Stimulated activated CD4-positive, alpha-beta T cell treated with anti-CD3 and anti-CD28 coated beads, Interleukin-4, amount 100 ng/mL, for 24 hours (primary cell): ENCODE measurements at places on chromosomes 5 and 9.

DNA sequence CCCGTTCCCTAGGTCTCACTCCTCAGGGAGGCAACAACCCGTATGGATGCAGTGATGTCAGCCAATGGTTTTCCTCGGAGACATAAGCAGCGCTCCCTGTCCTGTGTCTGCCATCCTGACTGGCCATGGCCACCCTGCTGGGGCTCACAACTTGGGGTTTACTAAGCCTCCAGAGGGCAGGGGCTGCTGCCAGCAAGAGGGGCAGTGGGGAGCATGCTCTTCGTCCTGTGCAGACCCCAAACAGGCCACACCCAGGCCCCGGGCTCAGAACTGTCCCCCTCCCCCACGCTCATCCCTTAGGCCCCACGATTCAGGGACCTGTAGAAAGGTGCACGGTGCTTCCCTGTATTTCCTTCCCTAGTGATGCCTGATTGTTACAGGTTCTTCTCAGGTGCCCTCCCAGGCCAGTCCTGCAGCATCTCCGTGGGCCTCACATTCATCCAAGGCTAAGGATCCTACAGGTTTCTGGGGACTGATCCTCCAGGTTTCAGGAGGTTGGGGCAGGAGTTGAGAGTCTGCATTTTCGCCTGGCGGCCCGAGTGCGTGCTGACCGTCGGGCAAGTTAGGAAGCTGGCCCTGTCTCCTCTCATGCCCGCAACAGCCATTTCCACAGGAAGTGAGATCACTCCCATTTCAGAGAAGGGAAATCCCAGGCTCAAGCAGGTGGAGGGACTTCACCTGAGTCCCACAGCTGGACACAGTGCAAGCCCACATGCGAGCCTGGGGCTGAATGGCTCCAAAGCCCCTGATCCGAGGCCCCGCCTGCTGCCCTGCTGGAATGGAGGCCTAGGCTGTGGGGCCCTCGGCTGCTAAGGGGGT, 217.6 kb downstream of the ROR2 start:
- no peak for DNase-seq

DNA sequence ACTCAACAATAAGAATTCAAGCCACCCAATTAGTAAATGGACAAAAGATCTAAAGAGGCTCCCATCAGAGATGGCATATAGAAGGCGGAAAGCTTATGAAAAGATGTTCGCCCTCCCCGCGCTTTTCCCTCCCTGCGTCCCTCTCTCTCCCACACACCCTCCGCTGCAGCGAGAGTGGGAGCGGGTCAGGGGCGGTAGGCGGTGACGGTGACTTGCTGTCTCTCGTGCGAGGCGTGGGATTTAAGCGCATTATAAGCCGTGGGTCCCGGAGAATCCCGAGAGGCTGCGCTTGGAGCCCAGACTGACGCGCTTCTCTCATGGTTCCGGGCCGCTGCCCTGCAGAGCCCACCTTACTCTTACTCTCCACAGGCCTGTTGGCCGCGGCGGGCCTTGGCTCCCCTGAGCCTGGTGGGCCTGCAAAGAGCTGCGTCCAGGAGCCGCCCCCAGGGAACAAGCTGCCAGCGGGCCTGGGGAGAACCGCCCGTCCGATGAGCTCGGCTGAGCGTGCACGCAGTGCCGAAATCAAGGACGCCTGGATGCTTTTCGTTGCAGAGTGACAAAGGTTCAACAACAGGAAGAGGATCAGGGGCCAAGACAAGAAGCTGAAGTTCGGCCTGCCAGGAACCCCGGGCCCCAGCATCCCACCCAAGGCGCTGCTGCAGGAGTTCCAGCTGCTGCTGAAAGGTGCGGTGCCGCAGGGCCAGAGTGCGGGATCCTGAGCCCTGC, 42.6 kb upstream of the BICD2 start:
- no peak for DNase-seq

GRCh38 chr9:83598487-83598886, 24.5 kb upstream of the IDNK start:
- no peak for DNase-seq

GRCh38 chr5:172579403-172579990, 61.6 kb upstream of the NEURL1B start:
- DNase-seq = no peak

DNA sequence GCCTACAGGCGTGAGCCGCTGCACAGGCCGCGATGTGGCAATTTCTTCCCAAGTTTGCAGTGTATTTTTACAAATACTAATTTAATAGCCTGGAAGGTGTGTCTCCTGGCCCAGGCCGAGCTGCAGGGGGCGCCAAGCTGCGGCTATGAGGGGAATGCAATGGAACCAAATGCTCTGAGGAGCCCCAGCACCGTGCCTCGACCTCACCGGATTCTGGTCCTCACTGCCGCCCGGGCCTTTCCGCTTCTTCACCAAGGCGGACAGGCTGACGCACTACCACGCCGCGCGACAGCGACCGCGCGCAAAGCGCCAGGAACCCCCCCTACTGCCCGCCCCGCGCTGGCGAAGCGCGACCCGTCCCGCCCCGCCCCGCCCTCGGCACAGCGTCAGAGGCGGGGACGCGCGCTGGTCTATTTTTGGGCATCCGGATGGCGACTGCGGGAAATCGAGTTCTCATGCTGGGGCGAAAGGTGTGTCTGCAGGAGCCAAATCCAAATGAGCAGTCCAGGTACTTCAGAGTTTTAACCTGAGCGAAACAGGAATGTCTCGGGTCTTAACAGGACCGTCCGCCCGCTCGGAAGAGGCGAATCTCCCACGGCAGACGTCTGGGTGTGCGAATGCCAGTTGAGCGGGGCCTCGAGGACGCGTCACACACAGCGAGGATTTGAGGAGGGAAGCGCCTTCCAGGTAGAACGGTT, 31.7 kb upstream of the PRXL2C start:
- peak; percentile 79 for DNase-seq

DNA sequence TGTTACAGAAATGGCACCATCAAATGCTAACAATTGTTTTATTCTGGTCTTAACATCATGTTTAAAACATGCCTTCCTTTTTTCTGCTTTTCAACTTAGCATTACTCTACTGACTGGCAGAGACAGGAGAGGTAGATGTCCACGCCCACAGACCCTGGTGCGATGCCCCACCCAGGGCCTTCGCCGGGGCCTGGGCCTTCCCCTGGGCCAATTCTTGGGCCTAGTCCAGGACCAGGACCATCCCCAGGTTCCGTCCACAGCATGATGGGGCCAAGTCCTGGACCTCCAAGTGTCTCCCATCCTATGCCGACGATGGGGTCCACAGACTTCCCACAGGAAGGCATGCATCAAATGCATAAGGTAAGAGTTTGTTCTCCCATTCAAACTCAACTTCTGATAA, 13.7 kb downstream of the SMARCA2 start:
- DNase-seq = no peak

- no peak for DNase-seq
Observed at GRCh38 chr9:107215381-107215780, 67.7 kb upstream of the RAD23B start.

DNA sequence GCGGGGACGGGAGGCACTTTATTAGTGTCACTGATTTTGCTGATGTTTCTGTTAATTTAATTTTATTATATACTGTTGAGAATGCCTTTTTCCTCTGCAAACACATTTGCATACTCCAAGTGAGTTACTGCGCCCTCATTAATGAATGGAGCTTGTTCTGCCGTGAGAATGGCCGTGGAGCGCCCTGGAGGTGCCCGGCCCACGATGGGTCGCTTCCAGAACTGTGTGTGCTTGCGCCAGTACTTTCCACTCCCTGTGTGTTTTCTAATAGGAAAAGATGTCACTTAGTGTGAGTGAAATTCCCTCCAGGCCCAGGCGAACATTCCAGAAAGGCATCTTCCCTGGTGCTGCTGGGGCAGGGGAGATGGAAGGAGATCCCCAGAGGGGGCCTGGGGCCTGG, 30.1 kb downstream of the NDUFS6 start:
- no peak for DNase-seq

DNA sequence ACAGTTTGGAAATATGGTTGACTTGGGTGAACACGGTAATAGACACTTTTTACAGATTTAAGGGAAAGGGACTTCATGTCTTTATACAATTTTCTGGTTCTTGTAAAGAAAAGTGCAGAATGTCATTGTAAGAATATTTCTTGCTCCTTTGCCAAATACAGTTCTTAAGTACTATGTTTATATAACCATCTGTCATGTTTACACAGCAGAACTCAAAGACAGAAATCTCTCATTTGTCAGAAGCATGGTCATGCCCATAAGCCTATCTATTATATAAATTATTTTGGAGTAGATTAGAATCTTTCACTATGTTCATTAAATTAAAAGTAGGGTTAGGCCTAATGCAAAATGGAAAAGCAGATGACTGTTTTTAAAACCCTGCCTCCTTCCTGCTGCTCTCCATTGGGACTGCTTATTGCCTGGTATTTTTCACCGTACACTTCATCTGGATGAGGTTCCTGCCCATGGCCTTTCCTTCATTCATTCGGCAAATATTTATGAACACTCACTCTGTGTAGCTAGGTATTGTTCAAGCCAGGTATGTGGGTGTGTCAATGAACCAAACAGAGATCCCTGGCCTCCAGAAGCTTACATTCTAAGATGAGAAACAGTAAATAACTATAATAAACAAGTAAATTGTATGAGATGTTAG, 558.1 kb downstream of the NR2F1-AS1 start:
- DNase-seq = no peak

- DNase-seq = no peak
Observed at GRCh38 chr5:53965459-53965858, 344.9 kb downstream of the ARL15 start.

GRCh38 chr5:174064171-174064570, 18.7 kb downstream of the NSG2 start:
- no peak for DNase-seq

- peak; percentile 65 for DNase-seq
Observed at GRCh38 chr9:34463098-34463900, 4.7 kb downstream of the DNAI1 start.

DNA sequence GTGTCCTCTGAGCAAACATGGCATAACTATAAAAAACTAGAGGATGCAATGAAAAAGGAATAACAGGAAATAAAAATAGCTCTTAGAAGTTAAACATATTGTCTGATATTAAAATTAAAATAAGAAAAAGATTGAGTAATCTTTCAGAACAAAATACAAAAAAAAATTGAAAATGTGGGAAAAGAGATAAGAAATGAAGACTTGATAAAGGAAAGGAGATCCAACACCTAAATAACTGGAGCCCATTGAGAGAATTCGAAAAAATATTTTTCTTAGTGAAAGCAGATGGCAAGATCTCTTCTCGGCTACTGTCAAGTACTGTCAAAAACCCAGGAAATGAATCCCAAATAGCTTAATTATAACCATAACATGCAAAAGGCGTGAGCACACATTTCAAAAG, 24.9 kb downstream of the LIFR start:
- no peak for DNase-seq

GRCh38 chr9:135053133-135053532, 34.3 kb upstream of the OLFM1 start:
- no peak for DNase-seq

DNA sequence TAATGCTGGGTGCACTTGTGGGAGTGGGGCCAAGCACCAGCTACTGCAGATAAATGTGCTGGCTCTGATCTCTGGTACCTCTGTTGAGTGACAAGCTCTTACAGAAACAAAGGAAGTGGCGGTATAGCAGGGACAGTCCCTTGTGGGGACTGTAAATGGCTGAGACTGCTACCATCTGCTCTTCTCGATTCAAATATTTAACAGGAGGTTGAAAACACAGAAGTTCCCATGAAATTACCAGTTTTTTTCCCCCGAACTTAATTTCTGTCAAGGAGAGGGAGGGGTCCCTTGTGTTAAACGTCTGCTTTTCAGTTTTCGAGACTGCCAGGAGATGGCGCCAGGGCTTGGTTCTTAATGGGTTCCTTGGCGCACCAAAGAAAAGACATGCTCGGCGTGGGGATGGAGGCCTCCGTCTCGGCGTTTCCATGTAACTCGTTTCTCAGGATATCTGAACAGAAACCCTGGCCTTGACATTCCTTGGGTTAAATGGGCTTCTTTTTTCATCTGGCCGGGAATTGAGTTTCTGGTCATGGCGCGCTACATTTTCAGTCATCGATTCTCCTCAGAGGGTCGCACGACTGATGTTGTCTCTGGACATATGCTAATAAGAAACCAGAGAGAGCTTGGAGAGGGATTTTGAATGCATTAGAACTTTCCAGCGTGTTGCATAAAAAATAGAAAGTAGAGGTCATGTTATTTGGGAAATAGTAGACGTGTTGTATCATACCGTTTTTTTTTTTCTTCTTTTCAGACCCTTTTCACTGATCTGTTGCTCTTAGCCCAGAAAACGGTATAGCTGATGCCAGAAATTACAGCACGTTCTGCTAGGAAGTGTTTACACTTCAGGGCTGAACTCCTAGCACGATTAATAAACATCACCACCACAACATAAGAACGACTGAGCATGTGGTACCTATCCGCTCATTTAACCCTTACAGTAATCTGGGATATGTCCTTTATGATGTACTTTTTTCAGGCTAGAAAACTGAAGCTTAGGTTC, 64.0 kb downstream of the CARTPT start:
- DNase-seq = peak; percentile 63

DNA sequence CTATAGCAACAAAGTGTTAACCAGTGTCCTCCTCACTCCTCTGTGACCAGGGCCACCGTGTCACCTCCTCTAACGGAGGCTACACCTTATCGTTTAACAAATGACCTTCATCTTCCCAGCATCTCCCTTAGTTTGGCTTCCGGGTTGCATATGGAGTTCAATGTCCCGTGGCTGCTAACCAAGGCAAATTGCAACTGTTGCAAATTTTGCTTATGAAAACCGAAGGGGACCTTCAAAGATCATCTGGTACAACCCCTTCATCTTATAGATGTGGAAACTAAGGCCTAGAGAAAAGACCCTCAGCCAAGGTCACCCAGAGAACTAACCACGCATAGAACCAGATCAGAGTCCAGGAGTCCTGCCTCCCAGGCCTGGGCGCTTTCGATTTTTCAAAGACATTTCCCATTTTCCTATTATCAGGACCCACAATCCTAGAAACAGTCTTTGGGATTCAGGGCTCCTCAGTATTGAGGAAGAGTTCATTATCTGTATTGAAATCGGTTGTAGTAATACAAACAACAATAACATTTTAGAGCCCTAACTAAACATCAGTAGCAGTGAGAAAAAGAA, 1.4 kb downstream of the PRELID2 start:
- no peak for DNase-seq

GRCh38 chr5:80759866-80760577, 105.2 kb upstream of the DHFR start:
- DNase-seq = no peak

DNA sequence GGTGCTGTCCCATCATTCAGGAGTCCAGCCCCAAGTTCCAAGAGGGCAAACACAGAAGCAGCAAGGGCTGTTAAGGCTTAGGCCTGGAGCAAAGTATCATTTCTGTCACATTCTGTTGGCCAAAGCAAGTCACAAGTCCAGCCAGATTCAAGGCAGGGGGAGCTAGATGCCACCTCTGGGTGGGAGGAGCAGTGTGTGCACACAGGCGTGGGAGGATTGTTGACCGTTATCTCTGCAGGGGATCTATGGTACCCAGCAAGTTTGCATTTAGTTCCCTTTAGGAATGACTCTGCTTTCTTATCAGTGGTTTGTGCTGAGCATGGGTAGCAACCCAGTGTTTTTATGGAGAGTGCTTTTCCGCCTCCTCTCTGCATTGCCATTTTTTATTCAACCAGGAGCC, 278.9 kb downstream of the NR3C1 start:
- DNase-seq = no peak
